ENCODE measurements at places on chromosomes 4 and X.

GRCh38 chr4:8861576-8862295 lies 9.9 kb downstream of the HMX1 start:
- DNase-seq: no peak

DNA sequence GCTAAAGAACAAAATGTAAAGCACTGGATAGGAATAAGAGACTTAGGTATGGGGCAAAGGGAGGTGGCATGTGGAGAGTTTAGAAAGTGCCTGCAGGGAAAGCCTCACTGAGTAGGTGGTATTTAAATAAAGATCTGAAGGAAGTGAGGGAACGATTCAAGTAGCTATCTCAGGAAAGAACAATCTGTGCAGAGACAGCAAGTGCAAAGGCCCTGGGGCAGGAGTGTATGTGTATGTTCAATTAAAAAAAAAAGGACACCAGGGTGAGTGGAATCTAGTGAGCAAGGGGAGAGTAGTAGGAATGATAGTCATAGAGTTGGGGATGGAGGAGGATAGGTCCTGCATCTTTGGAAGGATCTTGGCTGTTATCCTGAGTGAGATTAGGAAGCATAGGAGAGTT lies 779.9 kb upstream of the FTHL17 start:
- no peak for DNase-seq

DNA sequence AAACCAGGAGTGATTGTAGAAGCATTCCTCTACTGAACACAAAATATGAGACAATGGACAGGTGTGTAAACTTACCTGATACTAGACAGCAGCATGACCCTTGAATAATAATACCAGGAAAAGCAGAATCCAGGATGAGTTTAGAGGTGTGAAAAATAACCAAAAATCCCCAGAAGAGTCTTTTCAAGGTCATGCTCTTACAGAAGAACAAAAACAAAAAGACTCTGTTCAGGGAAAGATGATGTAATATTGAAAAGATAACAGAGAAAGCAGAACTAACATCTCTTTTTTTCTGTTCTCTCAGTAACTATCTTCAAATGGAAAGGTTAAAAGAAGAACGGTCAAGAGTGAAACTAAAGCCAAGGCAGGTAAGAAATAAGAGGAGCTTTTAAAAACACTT lies 14.0 kb upstream of the ARHGAP10 start:
- no peak for DNase-seq

- no peak for DNase-seq
These were observed 93.4 kb upstream of the ENPP6 start for GRCh38 chr4:184310881-184311709.

DNA sequence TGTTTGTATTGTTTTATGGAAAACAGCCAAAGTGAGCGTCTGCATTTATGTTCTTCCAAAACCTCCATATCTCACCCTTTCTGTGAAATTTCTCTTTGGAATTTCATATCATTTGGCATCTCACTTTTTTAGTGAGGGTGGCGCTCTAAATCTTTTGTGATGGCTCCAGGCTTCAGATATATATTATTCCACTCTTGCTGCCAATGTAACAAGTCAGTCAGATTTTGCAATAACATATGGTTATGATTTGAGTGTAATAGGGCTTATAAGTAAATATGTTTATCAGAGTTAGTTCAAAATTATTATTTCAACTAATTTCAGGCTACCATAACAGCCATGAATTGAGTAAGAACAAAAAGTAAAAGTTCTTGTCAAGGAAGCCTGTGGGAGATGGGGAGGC lies 314.7 kb downstream of the PDGFC start:
- DNase-seq: no peak

DNA sequence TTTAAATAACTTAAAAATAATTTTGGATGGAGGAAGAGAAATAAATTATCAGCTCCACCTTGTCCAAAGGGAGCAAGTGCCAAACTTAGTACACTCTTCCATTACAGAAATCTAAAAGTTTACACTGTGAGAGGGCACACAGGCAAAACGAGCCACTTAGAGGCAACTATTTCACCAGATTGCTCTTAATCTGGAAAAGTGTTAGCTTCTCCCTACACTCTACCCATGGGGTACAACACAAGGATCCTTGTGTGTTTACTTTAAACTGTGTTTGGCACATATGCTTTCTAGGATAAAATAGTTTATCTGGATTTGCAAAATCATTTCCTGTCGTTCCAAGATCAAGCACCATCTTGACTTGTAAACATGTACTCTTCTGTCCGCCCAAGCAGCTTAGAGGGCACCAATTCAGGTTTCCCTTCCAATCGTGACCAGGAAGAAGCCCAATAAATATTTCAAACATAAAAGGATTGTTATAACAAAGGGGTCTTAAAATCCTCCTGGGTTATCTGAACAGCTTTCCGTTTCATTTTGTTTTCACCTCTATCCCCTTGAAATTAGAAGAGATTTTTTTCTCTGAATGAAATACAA lies 29.0 kb upstream of the KDR start:
- no peak for DNase-seq

DNA sequence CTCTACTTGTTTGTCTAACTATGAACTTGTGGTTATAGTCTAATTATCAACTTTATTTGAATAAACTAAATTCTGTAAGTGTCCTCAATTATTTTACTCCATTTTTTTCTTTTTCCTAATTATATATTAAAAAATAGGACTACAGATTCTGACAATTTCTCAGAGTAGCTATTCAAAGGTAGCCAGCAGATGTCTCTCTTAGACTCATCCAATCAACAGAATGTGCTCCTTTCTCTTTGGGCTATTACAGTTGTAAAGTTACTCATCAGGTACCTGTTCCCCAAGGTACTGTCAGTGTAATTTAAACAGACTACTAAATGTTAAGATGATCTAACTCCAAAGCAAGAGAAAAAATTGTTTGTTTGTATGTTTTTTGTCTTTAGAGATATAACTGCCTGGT lies 248.6 kb downstream of the PCDH18 start:
- DNase-seq: no peak

- DNase-seq: no peak
These were observed 27.3 kb downstream of the OFD1 start for GRCh38 chrX:13761606-13762414.

GRCh38 chrX:20352504-20352903 lies 85.8 kb upstream of the RPS6KA3 start:
- no peak for DNase-seq

DNA sequence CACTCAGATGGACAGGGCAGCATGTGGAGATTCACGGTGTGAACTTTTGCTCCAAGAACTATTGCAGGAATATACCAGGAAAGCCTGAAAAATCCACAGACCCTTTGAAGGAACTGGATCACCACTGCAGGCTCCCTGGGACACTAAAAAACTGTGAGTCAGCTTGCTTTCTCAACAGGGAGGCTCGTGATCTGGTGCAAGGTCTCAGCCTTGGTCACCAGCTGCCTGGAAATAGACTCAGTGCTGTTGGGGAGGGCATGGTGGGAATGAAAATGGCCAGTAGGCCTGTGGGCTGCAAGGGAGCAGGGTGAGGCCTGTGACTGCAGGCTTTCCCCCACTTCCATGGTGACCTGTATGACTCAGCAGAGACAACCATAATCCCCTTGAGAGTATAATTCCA lies 426.4 kb upstream of the RPS6KA3 start:
- DNase-seq: no peak

DNA sequence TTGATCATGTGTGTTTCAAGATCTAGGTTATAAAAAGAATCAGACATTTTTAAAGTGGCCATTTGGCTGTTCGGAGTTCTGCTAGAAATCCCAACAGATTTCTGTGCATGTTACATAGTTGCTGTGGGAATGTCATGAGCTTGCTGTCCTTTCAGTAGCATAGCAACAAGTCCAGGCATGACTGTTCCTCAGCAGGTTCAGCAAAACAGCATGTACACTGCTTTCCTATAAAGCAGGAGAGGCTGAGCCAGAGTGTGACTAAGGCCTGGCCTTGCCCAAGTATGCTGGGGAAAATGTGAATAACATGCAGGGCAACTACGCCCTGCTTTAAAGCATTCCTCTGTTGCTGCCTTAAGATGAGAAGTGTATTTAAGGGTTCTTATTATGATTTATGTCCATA lies 217.1 kb upstream of the SMIM31 start:
- no peak for DNase-seq

DNA sequence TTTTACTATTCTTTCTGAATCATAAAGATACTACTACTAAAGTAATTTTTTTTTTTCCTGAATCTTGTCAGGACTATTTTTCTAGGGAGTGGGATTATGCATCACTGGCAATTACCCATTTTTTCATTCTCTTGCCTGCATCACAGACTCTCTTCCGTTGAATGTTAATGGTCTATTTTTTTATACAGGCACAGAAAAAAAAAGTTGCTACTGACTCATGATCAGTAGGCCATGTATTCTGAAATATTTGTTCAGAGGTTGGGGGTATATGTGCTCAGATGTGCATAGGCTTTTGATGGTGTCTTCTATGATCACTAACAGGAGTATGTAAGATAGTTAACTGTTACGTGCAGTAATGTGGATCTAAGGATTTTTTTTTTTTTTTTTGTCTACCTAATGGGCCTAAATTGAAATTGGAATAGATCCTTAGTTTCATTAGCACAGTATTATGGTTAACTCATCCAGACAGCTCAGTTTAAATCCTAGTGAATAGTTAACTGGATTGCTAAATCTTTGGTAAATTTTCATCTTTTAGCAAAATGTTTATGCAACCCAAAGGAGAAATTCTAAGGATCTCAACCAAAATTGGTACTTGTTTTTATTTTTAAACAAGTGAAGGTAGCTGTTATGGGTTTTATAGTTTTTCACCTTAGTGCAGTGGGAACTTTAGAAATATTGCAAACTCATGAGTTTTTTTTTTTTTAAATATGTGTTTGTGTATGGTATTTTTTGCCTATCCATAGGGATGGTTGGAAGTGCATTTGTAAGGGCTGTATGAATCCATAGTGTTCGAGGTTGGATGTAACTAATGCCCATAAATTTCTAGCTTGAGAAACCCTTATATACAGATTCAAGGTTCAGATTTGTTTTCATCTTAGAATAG lies 12.1 kb downstream of the BMP2K start:
- DNase-seq: no peak

GRCh38 chrX:103669745-103670144 lies 16.8 kb downstream of the MORF4L2 start:
- DNase-seq: no peak

DNA sequence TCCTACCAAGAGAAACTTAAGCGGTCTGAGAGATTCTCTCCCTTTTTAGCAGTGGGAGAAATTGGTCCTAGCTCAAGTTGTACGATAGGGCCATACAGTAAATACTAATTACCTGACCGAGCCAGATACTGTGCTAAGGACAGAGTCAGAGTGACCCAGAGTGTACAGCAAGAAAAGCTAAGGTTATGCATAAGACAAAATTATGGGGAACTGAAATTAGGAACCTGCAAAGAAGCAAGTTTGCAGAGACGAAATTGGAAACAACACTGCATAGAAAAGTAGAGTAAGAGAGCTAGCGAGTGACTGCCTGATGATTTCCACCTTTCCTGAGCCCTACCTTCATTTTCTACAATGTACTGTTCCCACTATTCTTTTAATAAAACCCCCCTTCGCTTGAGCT lies 278.1 kb downstream of the NKX6-1 start:
- DNase-seq: no peak

GRCh38 chrX:69110116-69110530 lies 55.1 kb downstream of the PJA1 start:
- no peak for DNase-seq

GRCh38 chrX:109856974-109857373 lies 123.9 kb upstream of the ACSL4 start:
- no peak for DNase-seq

DNA sequence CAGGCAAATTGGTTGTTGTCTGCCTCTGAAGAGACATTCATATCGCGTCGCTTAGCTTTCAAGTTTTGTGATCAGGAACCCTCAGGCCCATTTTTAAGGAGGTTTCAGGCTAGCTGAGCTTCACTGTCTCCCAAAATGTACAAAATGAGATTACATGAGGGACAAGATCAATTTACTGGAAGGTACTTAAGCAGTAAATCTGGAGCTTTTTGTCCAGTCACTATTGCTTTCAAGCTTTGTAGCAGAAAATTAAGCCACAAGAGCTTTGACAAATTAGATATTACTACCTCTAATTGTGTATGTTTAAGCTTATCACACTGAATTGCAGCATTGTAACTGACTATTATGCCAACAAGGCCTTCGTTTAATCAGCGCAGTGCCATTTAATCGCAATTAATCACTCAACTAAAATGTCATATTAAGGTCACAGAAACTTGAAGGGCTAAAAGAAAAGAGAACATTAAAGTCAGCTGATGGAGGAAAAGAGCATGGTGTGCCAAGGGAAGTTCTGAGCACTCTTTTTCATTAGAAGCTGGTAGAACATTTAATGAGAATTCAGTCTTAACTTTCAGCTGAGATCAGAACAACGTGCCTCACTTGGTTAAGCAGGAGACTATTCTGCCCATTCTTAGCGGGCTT lies 353.0 kb downstream of the FBXO8 start:
- DNase-seq: no peak

DNA sequence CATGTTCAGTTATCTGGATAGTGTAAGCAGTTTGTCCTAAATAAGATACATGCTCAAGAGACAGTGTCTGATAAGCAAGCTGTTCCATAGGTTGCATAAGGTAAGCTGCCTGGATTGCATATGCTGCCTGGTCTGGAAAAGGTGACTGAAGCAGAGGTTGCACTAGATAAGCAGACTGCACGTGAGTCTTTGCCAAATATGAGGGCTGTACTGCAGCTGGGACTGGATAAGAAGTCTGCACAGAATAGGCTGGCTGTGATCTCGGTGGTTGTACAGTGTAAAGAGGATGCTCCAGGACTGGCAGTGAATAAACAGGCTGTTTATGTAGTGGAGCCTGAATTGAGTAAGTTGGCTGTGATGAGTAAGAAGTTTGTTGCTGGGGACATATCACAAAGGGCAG lies 68.9 kb downstream of the WNK3 start:
- no peak for DNase-seq

- DNase-seq: no peak
These were observed 61.4 kb upstream of the MAP3K15 start for GRCh38 chrX:19576742-19577141.

GRCh38 chr4:174919886-174920423 lies 1.8 kb downstream of the ADAM29 start:
- DNase-seq: no peak

DNA sequence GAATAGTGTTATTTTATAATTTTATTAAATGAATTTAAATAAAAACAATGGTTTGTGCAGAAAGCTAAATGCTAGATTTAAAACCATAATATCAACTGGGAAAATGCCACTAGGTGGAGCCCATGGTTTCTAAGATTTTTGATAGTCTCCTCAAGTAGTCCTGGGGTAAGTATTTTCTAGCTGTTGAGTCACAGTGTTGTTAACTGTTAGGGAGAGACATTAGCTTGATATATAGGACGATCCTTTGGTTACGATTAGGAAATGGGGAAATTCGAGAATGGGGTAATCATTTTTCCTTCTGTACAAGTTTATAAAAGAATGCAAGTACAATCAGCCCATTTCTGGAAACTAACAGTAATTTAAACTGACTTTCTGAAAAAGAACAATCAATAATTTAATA lies 378.4 kb downstream of the ANKRD50 start:
- DNase-seq: no peak

GRCh38 chr4:40831146-40831907 lies 81.6 kb downstream of the NSUN7 start:
- DNase-seq: no peak

DNA sequence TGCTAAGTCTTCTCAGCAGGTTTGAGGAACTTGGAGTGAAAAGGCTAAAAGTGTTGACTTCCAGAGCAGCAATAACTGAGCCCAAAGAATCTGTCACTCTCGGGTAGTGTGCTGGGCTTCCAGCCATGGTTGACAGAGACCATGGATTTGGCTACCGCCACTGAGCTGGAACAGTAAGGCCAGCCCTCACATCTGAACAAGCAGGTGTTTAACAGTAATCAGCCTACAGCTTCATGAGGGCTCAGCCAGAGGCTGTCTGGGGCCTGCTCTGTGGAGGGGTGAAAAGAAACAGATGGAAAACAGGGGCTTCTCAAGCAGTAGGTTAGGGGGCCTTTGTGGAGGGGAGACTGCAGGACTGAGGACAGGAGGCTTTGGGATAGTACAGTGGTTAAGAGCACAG lies 14.9 kb downstream of the RASL11B start:
- no peak for DNase-seq
